ENCODE measurements at places on chromosomes 3 and 15. TPM values are rescaled to one million over a fixed set of nuclear protein-coding genes. Genes with fewer than 3 reads are reported as not detected.

The ROPN1 gene
- total RNA-seq: not detected

The RNU6-1 gene
- not detected for total RNA-seq

The ATP11B gene
- 93.9 TPM for total RNA-seq

The TMCO5A gene
- total RNA-seq: not detected

The ECE2 gene
- not detected for total RNA-seq

The GOLGA6L7 gene
- not detected for total RNA-seq

The KBTBD12 gene
- total RNA-seq: not detected

The CDAN1 gene
- 20.9 TPM for total RNA-seq

The ADGRG7 gene
- total RNA-seq: not detected

The OIP5 gene
- 13.0 TPM for total RNA-seq

The NOX5 gene
- total RNA-seq: not detected

The DGKG gene
- total RNA-seq: 0.39 TPM

The CD86 gene
- 1.7 TPM for total RNA-seq

The SKOR1 gene
- total RNA-seq: 0.12 TPM

The KNG1 gene
- not detected for total RNA-seq

The FSIP1 gene
- 0.68 TPM for total RNA-seq

The ATP13A5 gene
- total RNA-seq: not detected

The CNTN6 gene
- total RNA-seq: not detected

The GOLGA8J gene
- not detected for total RNA-seq

The PROK2 gene
- 0.44 TPM for total RNA-seq

The PPM1L gene
- total RNA-seq: 2.2 TPM

The USP50 gene
- not detected for total RNA-seq

The GABRR3 gene
- not detected for total RNA-seq

The ASB14 gene
- not detected for total RNA-seq

The C3orf49 gene
- total RNA-seq: not detected

The WDR93 gene
- not detected for total RNA-seq

The ACAD11 gene
- 11.2 TPM for total RNA-seq

The GP5 gene
- 0.31 TPM for total RNA-seq

The NPAP1 gene
- total RNA-seq: not detected

The P2RY1 gene
- total RNA-seq: 0.15 TPM

The MAP2K5 gene
- total RNA-seq: 16.5 TPM

The C2CD4B gene
- total RNA-seq: 1.5 TPM

The GABRA5 gene
- total RNA-seq: not detected

The KCNMB3 gene
- 0.17 TPM for total RNA-seq

The SLC9C1 gene
- total RNA-seq: not detected

The PRKCD gene
- 25.9 TPM for total RNA-seq

The DNAH12 gene
- 0.14 TPM for total RNA-seq

The ARGFX gene
- total RNA-seq: not detected

The ALDH1A2 gene
- total RNA-seq: 0.78 TPM

The ARRDC4 gene
- total RNA-seq: 0.24 TPM

The ACTC1 gene
- total RNA-seq: not detected

The ZXDC gene
- 19.1 TPM for total RNA-seq

The TPM1 gene
- total RNA-seq: 10.8 TPM

The CCDC9B gene
- total RNA-seq: 0.53 TPM

All from activated CD4-positive, alpha-beta memory T cell treated with anti-CD3 and anti-CD28 coated beads for 36 hours (primary cell).